Activated CD8-positive, alpha-beta memory T cell treated with anti-CD3 and anti-CD28 coated beads, Interleukin-2, amount 50 U/mL, for 4 hours (primary cell): ENCODE measurements at places on chromosomes 6 and 20.

DNA sequence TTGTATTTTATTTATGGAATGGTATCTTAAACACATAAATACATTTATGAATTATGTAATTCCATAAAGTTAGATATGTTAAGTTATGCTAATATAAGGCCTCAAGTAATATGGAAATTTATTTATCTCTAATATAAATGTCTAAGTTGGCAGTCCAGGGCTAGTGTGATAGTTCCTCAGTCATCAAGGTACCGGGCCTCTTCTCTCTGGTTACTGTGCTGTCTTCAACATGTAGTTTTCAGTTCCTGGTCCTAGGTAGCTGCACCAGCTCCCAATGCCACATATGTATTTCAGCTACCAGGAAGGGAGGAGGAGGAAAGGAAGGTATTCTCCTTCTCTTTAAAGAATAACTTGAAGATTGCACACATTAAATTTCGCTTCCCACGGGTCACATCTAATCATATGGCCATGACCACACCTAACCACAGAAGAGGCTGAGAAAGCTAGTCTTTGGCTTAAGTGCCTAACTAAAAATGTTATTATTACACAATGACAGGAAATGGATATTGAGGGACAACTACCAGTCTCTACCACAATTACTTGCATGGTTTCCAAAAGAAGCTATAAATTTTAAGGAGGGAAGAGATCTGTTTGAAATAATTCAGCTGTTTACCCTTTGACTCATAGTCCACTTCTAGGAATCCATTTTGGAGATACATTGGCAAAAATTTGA, 68.6 kb downstream of the BCKDHB start:
- DNase-seq = no peak

GRCh38 chr6:82365016-82365795, 1.6 kb downstream of the TPBG start:
- no peak for DNase-seq

DNA sequence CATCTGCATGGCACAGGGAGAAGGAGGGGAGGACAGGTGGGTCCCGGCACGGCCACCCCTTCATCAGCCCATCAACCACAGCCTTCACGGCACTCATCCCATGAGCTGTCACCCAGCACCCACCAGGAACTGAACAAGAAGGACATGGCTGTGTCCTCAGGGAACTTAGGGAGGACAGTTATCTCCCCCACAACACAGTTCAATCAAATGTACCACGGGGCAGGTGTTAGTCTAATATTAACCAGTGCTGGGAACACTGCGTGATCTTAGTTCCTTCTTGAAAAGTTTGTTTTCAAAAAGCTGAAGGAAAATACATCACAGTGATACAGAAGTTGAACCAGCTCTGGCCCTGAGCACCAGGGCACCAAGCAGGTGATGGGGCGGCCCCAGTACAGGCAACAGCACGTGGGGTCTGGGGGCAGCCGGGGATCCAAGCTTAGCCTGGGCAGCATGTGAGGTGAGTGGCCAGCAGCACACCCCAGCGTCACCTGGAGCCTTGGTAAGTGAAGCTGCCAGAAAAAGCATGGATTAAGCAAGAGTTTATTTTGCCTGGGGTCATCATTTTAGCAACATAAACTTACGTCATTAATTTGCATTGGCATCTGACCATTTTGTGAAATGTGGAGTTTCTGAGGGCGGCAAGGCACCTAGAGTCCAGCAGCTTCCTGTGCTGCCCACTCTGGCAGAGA, 35.5 kb upstream of the AFDN start:
- DNase-seq = no peak

DNA sequence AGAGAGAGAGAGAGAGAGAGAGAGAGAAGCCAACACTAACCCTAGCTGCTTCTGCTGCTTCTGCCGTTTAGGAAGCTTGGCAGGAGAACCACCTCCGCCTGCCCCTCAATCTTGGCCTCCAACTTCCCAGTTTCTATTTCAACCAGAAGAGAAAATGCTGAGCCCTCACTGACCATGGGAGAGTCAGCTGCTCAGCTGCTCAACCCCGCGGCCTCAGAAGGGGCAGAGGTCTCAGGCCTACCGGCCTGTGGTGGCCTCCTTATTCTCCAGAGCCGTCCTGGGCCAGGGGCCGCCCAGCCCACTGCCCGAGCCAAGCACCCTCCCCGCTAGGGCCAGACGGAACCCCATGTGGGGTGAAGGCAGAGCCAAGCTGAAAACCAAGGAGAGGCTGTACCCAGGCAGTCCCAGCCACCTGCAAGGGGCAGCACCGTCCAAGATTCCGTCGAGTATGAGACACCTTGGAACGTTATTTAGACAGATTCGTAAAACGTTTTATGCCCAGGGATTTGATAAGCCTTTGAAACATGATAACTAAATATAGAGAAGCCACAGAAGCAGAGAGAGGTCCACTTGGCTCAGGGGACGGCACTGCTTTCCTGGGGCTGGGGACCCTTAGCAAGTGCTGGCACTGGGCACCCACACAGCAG, 116.6 kb downstream of the DLL1 start:
- no peak for DNase-seq

GRCh38 chr6:164640956-164641355, 668.4 kb downstream of the C6orf118 start:
- no peak for DNase-seq

DNA sequence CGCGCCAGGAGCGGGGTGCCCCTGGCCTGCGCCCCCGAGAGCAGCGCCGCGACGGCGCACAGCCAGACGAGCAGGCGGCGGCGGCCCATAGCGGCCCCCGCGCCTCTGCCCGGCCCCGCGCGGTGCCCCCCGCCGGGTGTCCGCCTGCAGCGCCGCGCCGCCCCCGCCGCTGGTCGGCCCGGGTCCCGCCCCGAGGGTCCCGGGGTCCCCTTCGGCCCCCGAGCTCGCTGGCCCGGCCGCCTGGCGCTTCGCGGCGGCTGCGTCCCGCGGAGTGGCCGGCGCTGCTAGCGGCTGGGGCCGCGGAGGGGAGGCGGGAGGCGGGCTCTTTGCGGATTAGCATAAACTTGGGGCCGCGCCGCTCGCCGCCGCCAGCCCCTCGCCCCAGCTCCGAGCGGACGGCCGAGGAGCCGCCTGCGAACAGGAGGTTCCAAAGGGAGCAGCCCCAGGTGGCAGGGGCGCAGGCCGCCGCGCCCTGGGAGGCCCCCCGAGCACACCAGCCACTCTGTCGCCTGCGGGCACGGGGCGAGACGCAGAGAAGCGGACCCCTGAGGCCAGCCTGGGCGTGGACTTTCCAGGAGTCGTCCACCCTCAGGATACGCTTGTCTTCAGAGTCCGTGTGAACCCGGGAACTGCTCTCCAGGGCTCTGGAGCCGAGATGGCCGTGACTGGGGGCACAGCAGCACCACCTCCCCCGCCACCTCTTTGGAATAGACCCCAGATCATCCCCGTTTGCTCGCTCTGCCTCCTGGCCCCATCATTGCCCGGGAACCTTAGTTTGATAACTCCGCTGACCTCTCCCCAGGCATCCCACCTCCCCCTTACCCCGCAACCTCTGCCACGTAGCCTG, at the start of gene EMILIN3:
Gene EMILIN3, minus strand, starts transcription at position 273 of the 847 bp plus-strand sequence. Its CDS starts 184 bp downstream, at position 89.
- no peak for DNase-seq
